Stimulated activated CD4-positive, alpha-beta T cell treated with anti-CD3 and anti-CD28 coated beads, Interleukin-4, amount 100 ng/mL, for 24 hours (primary cell): ENCODE measurements at places on chromosomes 3 and 15.

- DNase-seq = no peak
Observed at GRCh38 chr3:196057760-196058331, 24.0 kb downstream of the TFRC start.

DNA sequence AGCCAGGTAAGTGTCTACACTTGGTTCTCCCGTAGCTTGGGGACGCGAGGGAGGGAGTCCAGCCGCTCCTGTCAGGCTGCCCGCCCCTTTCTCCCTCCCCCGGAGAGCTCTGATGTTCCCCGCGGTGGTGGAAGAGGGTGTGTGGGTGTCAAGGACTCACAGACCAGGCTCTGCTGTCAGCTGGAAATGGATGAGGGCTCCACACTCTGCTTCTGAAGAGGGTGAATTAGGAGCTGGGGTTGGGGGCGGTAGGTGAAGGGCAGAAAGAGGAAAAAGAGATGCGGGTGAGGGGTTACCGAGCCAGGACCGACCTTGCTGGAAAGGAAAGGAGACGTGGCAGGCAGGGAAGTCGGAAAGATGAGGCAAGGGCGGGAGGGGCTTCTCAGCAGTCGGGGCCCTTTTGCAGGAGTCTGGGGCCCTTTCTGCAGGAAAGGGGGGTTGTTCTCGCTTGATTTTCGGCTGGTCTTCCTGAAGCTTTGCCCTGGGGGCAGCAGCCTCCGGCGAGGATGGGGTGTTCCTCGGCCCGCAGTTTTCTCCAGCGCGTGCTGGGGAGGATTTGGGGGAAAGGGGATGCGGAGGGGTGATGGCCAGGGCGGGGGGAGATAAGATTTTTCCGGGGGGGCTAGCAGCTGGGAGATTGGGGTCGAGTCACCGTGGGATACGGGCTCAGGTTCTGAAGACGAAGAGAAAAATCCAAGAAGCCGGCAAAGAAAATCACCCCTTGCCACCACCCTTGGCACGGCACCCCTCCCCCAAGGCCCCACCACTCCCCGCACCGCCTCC lies 602 bp upstream of the BAHD1 start:
- DNase-seq = peak; percentile 44

- DNase-seq = peak; percentile 43
Observed at GRCh38 chr3:188165596-188165995, 11.6 kb downstream of the LPP start.

GRCh38 chr15:90557186-90558084 lies 27.7 kb downstream of the CRTC3 start:
- DNase-seq = no peak

DNA sequence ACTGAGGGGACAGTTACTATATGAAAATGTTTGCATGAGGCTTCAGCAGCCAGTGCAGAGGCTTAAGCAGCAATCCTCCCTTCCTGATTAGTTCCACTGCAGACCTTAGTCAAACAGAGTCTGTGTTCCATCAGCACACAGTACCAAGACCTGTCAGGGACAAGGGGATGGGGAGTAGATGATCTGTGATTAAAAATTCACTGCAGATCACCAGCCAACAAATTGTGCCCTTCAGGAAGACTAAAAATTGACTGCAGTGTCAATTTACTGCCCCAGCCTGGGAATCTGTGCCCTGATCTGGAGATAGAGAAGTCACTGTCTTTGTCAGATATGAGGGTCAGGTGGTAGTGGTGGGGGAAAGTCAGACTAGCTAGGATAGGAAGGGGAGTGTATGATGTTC lies 13.8 kb upstream of the NMNAT3 start:
- no peak for DNase-seq

DNA sequence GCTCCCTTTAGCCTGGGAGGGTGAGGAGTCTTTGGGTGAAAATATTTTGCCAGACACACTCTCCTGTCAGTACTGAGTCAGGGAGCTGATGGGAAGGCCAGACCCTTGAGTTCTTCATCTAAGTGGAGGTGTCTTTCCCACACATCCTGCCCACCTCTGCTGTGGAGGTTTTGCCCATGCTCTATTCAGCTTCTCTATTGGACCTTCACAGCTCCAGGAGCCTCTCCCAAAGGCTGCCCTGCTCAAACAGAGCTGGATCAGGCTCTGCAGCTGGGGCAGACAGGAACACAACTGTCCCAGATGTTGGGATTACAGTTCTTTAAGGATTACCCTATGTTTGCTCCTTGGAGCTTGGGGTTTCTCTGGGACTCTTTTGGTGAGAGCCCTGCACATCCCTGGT lies 77.9 kb downstream of the SPSB4 start:
- no peak for DNase-seq

- DNase-seq = no peak
Observed at GRCh38 chr3:31322460-31322859, 210.3 kb upstream of the STT3B start.

DNA sequence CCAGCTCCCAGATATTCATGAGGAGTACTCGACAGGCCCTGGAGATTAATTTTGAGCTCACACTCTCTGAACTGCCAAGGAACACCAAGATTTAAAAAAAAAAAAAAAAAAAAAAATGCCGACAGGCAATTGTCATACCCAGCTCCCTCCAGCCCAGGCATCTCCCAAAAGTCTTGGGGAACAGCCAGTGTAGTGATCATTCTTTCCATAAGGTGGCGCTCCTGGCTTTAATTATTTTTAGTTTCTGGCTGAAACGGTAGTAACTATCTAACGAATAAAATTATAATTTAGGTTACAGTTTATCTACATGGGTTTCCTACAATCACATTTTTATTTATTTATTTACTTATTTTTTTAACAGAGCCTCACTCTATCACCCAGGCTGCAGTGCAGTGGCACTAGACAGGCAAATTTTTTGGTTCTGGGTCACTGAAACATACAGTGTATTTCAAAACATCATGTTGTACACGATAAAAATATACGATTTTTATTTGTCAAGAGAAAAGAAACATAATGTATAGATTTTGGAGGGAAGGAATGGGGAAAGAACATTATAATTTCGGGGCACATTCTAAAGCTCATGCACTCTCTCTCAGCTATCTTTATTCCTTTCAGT lies 157.3 kb downstream of the ADAMTS9 start:
- DNase-seq = no peak

DNA sequence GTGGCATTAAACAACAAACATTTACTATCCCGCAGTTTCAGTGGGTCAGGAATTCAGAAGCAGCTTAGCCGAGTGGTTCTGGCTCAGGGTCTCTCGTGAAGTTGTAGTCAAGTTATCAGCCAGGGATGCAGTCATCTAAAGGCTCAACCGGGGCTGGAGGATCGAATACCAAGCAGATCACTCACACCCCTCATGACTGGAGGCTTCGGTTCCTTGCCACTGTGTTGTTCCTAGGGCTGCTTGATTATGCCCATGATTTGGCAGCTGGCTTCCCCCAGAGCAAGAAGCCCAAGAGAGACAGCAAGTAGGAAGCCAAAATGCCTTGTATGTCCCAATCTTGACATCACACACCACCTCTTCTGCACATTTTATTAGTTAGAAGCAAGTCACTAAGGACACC lies 33.9 kb upstream of the CDCP1 start:
- DNase-seq = no peak

DNA sequence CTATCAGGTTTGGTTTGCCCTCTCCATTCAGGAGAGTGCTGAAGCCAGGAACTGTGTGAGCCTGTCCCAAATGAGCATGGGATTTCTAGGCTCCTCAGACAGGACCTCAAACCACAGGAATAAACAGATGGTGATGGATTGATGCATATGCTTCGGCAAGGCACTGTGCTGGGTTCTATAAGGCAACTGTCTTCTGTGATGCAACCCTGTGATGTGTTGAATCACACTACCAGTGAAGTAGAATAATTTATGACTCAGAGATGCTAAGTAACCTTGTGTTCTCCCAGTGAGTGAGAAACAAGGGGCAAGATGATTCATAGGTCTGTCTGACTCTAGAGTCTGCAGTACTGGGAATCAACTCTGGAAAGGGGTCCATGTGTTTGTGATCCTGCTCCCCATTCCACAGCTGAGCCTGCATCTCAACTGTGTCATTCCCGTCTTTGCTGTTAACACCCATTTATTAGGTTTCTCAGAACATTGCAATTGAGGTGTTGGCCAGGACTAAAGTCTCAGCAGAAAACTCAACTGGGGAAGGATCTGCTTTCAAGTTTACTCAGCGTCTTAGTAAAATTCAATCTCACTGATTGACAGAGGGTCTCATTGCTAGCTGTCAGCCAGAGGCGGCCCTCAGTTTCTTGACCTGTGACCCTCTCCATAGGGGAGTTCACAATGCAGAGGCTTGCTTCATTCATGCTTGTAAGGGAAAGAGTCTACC lies 510.1 kb upstream of the CFAP20DC start:
- DNase-seq = peak; percentile 63

DNA sequence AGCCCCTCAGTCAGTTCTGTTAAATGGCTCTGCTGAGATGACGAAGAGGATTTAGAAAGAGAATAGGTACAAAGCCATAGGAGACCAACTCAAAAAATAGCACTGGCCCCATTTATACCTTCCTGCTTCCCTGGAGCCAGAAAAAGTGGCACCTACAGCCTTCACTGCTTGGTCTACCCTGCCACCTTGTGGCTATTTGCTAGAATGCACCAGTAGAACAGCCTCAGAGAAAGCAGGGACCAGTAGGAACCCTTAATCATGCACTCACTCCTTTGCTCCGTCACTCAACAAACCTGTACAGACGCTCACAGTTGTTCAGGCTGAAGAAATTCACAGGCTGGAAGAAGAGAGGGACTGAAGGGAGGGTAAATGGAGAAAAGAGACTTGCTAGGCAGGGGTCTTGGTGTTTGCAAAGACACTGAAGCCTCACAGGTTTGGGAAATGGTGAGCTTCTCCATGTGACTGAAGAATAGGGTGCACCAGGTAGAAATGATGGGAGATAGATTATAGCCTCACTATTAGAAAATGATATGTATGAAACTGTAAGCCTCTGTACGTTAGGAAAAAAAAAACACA lies 12.1 kb upstream of the RTP2 start:
- peak; percentile 80 for DNase-seq

- no peak for DNase-seq
Observed at GRCh38 chr3:14565868-14566588, 25.9 kb upstream of the GRIP2 start.

DNA sequence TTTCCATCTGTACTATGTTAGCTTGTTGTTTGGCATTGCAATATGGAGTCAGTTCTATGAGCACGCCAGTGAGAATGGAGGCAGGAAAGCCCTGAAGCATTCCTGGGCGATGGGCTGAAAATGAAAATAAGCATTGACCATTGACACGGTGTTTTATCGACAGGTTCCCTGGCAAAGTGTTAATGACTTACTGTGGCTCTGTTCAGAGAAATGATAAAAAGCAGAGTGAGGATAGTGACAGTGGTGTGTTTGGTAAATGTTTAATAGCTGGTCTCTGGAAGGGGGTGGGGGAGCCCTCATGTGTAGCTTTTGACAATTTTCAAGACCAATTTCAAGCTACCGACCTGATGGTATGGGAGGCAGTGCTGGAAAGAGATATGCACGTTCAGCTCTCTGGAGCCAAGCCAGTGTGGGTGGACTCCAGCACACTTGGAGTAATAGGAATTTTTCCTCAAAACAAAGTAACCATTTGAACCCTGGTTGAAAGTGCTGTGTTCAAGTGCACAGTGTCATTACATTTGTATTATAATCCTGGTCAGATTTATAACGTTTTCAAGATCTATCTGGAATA lies 341.7 kb upstream of the ROBO2 start:
- no peak for DNase-seq

GRCh38 chr15:100484443-100484842 lies 44.3 kb downstream of the CERS3 start:
- no peak for DNase-seq

DNA sequence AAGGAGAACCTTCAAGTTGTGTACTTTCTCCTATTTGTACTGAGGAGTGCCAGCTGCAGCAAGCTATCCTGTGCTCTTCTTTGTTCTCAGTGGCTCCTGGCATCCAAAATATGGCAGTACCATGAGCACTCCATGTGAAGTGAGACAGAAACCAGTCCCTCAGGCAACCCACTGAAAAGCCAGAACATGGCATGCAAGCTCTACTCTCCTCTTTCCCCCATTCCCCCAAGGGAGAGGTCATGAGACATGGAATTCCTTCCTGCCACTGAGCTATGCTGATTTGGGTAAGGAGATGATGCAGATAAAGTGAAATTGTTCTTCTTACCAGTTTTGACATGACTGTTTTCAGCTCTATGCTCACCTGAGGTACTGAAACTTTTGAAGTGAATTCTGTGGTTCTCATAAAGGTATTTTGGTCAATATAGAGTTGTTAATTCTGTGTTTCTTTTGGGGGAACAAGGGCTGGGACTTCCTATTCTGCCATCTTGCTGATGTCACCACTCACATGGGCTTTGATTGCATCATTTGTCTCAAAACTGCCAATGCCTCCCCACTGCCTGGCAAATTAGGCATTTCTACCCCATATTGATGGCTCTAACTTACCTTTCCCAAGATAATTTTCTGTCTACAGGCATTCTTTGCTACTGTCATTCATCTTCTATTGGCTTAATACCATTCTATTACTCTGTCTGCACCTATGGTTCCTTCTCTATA lies 22.8 kb upstream of the CEP152 start:
- DNase-seq = no peak

GRCh38 chr3:31748281-31748932 lies 215.7 kb downstream of the STT3B start:
- no peak for DNase-seq

DNA sequence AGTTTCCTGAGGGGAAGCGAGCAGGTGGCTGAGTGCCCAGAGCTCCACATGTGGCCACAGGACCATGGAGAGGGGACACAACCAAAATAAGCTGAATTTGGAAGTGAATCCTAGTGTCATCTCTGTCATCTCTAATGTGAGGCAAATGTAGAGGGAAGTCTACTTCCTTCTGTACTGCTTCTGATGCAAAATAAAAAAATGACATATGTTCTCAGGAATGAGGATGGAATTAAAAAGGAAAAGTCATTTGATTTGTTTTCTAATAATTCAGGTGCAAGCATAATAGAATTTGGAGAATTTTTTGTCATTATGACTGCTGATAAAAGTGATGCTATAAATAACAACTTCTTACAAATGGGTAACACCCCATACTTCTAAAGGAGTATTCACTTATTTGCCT lies 59.5 kb upstream of the POU1F1 start:
- no peak for DNase-seq

- no peak for DNase-seq
Observed at GRCh38 chr3:25713341-25713985, 48.8 kb upstream of the TOP2B start.

DNA sequence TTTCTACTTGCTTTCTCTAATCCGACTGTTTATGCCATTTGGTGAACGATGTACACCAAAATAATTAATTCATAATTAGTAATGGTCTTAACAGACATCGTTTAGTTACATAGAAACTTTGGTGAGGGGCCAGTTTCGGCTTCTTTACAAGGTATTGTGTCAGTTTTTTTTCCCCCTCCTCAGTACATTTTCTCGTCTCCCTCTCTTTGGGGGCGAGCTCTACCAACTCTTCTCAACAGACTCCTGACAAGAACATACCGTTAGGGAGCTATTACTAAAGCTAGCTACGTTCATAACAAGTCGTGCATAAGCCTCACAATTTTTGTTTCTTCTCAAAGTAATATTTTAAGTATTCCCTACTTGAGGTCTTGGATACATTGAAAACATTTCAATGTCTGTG lies 1.4 kb downstream of the U2SURP start:
- DNase-seq = no peak
